ENCODE measurements at places on chromosomes 6 and 20.

GRCh38 chr6:155782739-155783459, 327.3 kb upstream of the NOX3 start:
- DNase-seq: no peak

GRCh38 chr6:12875051-12875450, 158.5 kb downstream of the PHACTR1 start:
- no peak for DNase-seq

GRCh38 chr20:63234693-63235398, 859 bp upstream of the BIRC7 start:
- no peak for DNase-seq

- DNase-seq: no peak
Observed at GRCh38 chr6:44022296-44022661, 105.0 kb downstream of the MRPL14 start.

GRCh38 chr6:134464690-134465411, 146.9 kb upstream of the SGK1 start:
- no peak for DNase-seq

DNA sequence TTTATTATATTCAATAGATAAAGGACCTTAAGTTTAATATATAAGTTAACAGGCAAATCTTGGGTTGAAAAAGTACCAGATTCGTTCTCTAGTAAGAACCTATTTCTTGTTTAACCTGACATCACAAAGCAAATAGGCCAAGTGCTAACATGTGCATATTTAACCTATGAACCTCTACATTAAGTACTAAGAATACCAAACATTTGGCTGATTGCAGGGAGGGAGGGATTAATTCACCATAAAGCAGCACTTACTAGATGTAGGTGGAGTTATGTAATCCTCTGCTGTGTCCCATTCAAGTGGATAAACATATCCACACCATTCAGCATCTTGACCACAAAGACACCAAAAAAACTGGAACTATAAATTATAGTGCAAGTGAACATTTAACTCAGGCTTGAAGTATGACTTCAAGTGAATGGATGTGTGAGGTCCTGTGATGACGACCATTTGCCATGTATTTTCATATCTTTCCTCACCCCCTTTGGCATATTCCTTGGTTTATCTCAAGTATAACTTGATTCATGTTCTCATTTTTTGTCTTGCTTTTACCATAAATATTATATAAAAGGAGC, 10.2 kb downstream of the STX11 start:
- DNase-seq: no peak

GRCh38 chr6:28225056-28225834, at the start of gene ZSCAN9:
Gene ZSCAN9, plus strand, starts transcription at chr6:28225275. Its CDS starts 1,810 bp downstream, at chr6:28227085.
- peak; percentile 45 for DNase-seq

- DNase-seq: no peak
Observed at GRCh38 chr6:126657561-126658175, 317.8 kb downstream of the CENPW start.

GRCh38 chr20:34016736-34017135, 23.0 kb downstream of the RALY start:
- no peak for DNase-seq

DNA sequence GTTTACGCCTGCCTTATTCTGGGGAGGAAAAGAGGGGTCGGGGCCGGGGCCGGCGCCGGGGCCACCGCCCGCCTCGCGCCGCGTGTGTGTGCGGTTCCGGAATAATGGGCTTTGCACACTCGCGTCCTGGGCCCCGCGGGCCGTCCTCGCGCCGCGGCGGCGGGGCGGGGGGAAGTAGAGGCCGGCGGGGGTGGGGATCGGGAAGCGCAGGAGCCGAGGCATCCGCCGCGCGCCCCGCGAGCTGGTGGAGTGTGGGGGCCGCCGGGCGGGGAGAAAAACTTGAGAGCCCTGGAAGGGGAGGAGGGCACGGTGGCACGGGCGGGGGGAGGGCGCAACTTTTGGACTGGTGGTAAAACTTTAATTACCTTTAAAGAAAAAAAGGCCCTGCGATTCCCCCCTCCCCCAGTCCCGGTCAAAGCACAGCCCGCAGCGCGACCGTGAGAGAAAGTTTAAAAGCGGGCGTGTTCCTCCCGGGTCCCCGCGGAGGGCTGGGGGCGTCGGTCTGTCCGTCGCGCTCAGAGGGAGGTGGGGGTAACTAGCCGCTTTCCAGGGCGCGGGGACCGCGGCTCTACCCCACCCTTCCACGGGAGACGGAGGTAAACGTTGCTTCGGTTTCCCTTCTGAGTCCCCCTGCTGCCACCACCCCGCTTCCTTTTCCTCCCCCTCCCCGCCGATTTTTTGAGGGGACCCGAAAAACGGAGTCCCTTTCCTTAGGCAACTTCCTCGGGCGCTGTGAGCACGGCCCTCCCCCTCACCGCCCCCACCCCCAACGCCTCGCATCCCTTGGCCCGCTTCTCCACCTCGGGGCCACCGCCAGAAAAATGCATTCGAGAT, 1.9 kb downstream of the L3MBTL3 start:
- peak; percentile 20 for DNase-seq

DNA sequence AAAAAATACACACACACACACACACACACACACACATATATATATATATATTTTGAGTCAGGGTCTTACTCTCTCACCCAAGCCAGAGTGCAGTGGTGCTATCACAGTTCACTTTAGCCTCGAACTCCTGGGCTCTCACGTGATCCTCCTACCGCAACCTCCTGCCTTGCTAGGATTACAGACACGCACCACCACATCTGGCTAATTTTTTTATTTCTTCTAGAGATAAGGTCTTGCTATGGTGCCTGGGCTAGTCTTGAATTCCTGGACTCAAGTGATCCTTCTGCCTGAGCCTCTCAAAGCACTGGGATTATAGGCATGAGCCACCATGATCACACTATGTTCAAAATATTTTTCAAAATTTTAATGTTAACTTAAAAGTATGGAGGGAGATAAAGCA, 43.5 kb downstream of the NUP153 start:
- DNase-seq: no peak

DNA sequence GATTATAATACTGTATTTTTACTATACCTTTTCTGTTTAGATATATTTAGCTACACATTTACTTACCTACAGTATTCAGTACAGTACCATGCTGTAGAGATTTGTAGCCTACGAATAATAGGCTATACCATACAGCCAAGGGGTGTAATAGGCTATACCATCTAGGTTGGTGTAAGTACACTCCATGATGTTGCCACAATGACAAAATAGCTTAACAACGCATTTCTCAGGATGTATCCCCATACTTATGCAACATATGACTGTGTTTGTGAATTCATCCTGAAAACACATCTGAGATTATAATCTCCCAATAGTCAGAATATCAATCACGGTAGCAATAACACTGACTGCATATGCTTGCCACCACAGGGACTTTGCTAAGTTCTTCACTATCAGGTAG, 20.7 kb downstream of the B4GALT5 start:
- no peak for DNase-seq
